ENCODE measurements at places on chromosomes 1 and 21. TPM values are rescaled to one million over a fixed set of nuclear protein-coding genes. Genes with fewer than 3 reads are reported as not detected.

GRCh38 chr1:67898033-67898726 lies 64.9 kb upstream of the GNG12 start:
- H3K4me3 ChIP-seq, result no peak overlapping the region
- H3K4me1 ChIP-seq, result no peaks in the 10 kb centered on the region
- H3K27ac ChIP-seq, result no peak overlapping the region

DNA sequence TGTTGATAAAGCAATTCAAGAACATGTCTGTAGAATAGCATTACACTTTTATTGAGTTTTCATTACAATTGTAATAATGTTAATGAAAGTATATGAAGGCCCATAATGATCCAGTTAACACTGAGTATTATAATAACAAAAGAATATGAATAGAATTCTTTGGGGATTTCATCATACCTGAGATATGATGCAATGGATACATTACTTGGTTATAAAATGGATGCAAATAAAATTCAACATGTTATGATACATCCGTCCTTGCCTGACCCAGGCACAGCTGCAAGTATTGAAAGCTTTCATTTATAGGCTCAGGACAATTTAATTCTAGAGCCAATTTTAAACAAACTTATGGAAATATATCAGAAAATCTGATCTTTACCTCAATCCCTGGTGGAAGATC lies 8.2 kb upstream of the KCNA3 start:
- H3K27me3 ChIP-seq, result no peaks in the 10 kb centered on the region
- H3K36me3 ChIP-seq, result no peaks in the 10 kb centered on the region
- DNase-seq, result no peak
- no peaks in the 10 kb centered on the region for H3K4me1 ChIP-seq

GRCh38 chr1:221430152-221430960 lies 311.5 kb downstream of the DUSP10 start:
- H3K36me3 ChIP-seq, result no peaks in the 10 kb centered on the region
- H3K4me3 ChIP-seq, result no peak overlapping the region
- DNase-seq, result no peak
- H3K27me3 ChIP-seq, result no peaks in the 10 kb centered on the region

DNA sequence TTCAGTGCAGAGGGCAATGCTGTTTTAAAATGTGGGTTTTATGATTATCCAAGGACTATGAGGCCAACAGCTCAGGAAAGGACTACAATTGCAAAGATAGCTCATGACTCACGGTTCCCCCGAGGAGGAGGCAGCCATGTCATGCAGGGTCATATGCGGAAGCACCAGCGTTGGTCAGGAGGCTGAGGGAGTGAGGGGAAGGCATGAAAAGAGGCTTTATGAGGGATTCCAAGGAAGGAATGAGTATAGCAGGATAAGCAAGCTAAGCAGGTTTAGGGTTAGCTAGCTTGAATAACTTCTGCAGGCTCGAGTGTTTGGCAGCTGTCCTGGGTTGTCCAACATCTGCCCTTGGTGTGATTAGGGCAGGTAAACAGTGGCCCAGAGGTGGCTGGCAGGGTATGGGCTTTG lies 495.1 kb downstream of the SETD4 start:
- H3K27me3 ChIP-seq, result no peaks in the 10 kb centered on the region
- peaks cover 9% of the 10 kb centered on the region for H3K4me1 ChIP-seq
- H3K36me3 ChIP-seq, result no peaks in the 10 kb centered on the region
- no peak overlapping the region for H3K27ac ChIP-seq

- no peaks in the 10 kb centered on the region for H3K27me3 ChIP-seq
- H3K4me1 ChIP-seq, result no peaks in the 10 kb centered on the region
- no peak overlapping the region for H3K4me3 ChIP-seq
- no peak overlapping the region for H3K27ac ChIP-seq
Measured at GRCh38 chr1:112143871-112144441, 154.5 kb upstream of the KCND3 start.

DNA sequence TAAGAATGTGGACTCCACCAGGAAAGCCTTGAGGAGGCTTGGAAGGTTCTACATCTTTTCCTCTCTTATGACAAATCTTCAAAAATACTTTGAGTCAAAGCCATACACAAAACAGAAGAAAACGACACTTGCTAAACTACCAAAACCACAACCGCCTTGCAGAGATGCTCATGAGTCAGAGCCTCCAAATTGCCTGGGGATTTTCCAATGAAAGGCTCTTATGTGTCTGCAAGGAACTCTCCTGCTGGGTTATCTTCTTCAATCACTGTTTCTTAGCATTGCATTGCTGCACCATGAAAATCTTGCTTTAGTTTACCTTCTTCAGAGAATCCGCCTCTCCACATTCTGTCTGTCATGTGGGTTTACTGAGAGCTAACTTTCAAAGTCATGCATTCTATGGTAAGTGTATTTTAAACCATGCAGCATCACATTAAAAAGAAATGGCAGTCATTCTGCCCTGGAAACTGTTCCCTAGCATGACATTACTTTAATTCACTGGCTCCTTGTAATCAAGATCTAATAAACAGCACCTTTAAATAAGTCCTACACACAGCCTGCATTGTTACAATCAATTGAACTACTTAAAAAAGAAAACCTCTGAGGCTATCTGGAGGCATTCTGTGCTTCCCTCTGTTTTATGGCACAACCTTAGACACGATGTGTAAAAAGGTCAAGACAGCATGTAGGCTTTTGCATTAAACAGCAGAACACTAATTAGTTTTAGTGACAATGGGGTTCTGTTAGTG lies 210.0 kb upstream of the FOXD3 start:
- H3K27ac ChIP-seq, result no peak overlapping the region
- no peak for DNase-seq
- no peaks in the 10 kb centered on the region for H3K27me3 ChIP-seq
- no peaks in the 10 kb centered on the region for H3K36me3 ChIP-seq
- no peak overlapping the region for H3K4me3 ChIP-seq
- H3K4me1 ChIP-seq, result no peaks in the 10 kb centered on the region

GRCh38 chr1:59057211-59057694 lies 239.6 kb upstream of the FGGY start:
- H3K27me3 ChIP-seq, result no peaks in the 10 kb centered on the region
- DNase-seq, result no peak
- no peak overlapping the region for H3K4me3 ChIP-seq
- peak overlapping the region; percentile 90 for H3K27ac ChIP-seq
- H3K36me3 ChIP-seq, result no peaks in the 10 kb centered on the region

DNA sequence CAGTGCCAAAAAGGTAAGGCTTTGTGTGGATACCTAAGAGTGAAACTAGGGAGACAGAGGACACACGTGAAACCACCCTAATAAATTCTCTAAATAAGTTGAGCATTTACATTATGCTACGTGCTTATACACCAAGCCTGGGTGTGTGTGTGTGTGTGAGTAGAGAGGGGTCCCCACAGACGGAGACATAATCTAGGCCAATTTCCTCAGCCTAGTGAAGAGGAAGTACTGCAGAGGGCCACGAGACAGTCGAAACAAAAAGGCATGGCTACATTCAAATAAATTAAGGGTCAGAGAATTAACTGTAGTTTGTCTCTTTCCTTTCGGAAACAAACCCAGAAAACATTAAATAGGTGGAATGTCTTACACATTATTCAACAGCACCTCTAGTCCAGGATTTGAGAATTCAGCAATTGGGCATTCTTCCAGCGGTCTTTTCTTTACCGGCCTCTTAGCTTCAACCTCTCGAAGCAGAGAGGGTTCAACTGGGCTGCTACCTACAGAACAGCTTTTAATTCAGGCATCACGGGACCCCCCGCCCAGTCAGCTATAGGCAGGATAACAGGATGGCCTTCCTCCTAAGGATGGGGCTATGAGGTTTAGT lies 75.0 kb downstream of the DESI2 start:
- no peaks in the 10 kb centered on the region for H3K27me3 ChIP-seq
- DNase-seq, result no peak
- peaks cover 7% of the 10 kb centered on the region for H3K4me1 ChIP-seq

GRCh38 chr1:14466006-14466405 lies 132.5 kb upstream of the KAZN start:
- no peak overlapping the region for H3K4me3 ChIP-seq
- no peak overlapping the region for H3K27ac ChIP-seq
- H3K36me3 ChIP-seq, result no peaks in the 10 kb centered on the region
- no peaks in the 10 kb centered on the region for H3K27me3 ChIP-seq

DNA sequence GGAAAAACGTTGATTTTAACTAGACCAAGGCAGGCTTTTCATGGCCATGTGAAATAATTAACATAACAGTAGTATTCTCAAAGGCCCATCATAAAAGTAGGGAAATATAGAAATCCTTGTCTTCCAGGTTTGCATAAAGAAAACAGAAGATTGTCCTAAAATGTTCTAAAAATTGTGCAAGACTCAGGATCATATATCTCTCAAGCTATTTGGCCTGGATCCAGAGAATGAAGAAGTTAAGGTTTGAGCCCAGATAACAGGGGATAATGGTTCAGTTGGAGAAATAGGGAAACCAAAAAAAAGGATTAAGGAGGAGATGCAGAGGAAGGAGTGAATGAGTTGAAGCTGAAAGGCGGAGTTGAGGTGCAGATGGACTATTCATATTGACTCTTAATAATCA lies 555.5 kb upstream of the NR5A2 start:
- H3K27me3 ChIP-seq, result no peaks in the 10 kb centered on the region
- H3K4me3 ChIP-seq, result no peak overlapping the region
- no peaks in the 10 kb centered on the region for H3K36me3 ChIP-seq
- H3K27ac ChIP-seq, result no peak overlapping the region

DNA sequence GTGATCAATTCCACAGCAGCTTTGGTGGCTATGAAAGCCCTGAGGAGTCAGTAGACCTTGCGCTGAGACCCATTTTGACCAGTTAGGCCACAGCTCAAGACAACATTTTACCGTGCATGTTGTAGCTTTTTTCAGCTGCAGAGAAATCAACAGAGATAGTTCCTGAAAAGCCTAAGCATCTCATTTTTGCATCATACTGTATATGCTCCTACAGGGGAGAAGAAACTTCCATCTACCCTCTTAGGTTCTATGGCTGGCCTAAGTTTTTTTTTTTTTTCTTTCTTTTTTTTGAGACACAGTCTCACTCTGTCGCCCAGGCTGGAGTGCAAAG lies 24.8 kb upstream of the EYA3 start:
- no peaks in the 10 kb centered on the region for H3K27me3 ChIP-seq
- H3K4me3 ChIP-seq, result no peak overlapping the region
- H3K4me1 ChIP-seq, result peaks cover 8% of the 10 kb centered on the region
- DNase-seq, result no peak
- H3K27ac ChIP-seq, result no peak overlapping the region
- H3K36me3 ChIP-seq, result no peaks in the 10 kb centered on the region

DNA sequence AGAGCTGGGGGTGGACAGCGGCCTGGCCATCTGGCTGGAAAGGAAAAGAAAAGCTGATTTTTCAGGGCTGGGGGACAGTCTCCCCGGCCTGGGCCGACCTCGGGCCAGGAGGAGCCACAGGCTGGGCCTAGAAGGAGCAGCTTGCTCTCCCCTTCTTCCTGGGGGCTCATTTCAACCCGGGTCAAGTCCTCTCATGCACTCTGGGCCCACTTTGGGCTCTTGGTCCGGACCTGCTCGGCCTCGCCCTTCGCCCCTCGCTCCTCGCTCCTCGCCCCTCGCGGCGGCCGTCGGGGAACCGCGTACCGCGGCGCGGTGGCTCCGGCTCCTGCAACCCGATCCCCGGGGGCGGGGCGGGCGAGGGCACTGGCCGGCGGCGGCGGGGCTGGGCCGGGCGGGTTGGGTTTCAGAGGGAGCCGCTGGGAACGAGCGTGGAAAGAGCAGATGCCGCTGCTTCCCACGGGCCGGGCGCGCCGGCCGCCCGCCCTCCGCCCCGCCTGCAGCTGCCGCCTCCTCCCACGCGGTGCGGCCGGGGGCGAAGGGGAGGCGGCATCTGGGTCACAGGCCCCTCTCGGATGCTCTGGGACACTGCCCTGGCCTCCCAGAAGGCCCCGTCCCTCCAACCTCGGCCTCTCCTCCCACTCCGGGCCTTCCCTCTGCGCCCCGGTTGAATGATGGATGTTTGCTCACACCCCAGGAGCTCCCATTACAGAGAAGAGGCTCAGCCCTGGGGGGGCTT lies 6.6 kb downstream of the HEYL start:
- no peaks in the 10 kb centered on the region for H3K27me3 ChIP-seq
- peak overlapping the region; percentile 52 for H3K27ac ChIP-seq
- H3K4me1 ChIP-seq, result peaks cover 10% of the 10 kb centered on the region
- H3K4me3 ChIP-seq, result peak overlapping the region; percentile 21

DNA sequence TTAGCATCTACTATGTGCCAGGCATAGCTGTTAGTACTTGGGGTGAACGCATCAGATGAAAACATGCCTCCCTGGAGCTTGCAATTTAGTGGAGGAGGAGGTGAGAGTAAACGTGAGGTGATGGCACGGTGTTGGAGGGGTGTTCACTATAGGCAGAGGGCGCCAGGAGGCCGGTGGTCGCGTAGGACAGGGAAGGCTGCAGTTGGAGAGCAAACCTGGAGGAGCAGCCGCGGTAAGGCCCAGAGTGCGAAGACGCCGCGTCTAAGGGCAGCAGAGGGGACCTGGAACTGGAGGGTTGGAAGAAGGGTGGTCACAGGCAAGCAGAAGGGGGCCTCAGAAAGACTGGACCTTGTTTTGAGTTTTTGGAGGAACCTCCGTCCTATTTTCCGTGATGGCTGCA lies 30.2 kb upstream of the TRIM17 start:
- no peak overlapping the region for H3K27ac ChIP-seq
- peaks cover 7% of the 10 kb centered on the region for H3K27me3 ChIP-seq
- H3K4me1 ChIP-seq, result peaks cover 16% of the 10 kb centered on the region
- DNase-seq, result no peak

GRCh38 chr1:67836769-67837168 lies 3.5 kb upstream of the GNG12 start:
- H3K4me3 ChIP-seq, result no peak overlapping the region
- H3K36me3 ChIP-seq, result no peaks in the 10 kb centered on the region
- H3K27me3 ChIP-seq, result peaks cover 15% of the 10 kb centered on the region

GRCh38 chr1:53304527-53304926 lies 23.3 kb downstream of the LRP8 start:
- H3K27ac ChIP-seq, result no peak overlapping the region
- DNase-seq, result no peak
- H3K27me3 ChIP-seq, result no peaks in the 10 kb centered on the region
- no peak overlapping the region for H3K4me3 ChIP-seq

DNA sequence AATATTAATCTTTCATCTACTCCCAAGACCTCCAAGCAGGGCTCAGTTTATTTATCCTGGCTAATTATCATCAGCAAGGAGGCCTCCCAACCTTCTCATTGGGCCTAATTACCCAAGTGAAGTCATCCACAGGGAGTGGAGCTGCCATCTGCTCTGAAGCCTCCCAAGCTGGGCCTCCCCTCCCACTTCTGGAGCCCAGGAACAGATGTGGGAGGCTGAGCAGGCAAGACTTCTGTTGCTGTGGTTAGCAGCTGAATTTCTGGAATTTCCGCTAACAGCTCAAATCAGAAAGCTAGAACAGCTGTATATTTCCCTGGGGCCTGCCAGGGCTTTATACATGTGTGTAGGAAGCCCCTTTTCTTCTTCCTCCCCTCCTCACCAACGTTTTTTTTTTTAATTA lies 127.5 kb downstream of the UCK2 start:
- H3K4me3 ChIP-seq, result no peak overlapping the region
- DNase-seq, result no peak
- H3K27me3 ChIP-seq, result no peaks in the 10 kb centered on the region
- no peaks in the 10 kb centered on the region for H3K4me1 ChIP-seq
- no peak overlapping the region for H3K27ac ChIP-seq
- no peaks in the 10 kb centered on the region for H3K36me3 ChIP-seq

Gene TRIM45
- 0.48 TPM for total RNA-seq

Gene ARHGEF16
- total RNA-seq, result 20.9 TPM

Gene FCRLB
- total RNA-seq, result 0.31 TPM

Gene ITLN2
- total RNA-seq, result not detected

Gene ZBTB7B
- 122 TPM for total RNA-seq

Gene DMBX1
- total RNA-seq, result not detected

Gene SPRR2A
- total RNA-seq, result 5,271 TPM

Gene C1orf74
- 6.2 TPM for total RNA-seq

Gene TP73
- 4.9 TPM for total RNA-seq

Measured in esophagus squamous epithelium (tissue), 5 donors.